GM12878 (cell line): ENCODE measurements at places on chromosomes 16 and 17. TPM values are rescaled to one million over a fixed set of nuclear protein-coding genes. Genes with fewer than 3 reads are reported as not detected.

- no peak for DNase-seq
These were observed 30.5 kb downstream of the TMEM98 start for GRCh38 chr17:32958418-32958817.

The PRAC2 gene
- total RNA-seq, result not detected in 2 replicates

- DNase-seq, result no peak
These were observed 5.9 kb downstream of the AXIN1 start for GRCh38 chr16:346587-346986.

The KRTAP17-1 gene
- total RNA-seq, result not detected in 2 replicates

The EVPL gene
- 0.03 TPM in 2 replicates for total RNA-seq

DNA sequence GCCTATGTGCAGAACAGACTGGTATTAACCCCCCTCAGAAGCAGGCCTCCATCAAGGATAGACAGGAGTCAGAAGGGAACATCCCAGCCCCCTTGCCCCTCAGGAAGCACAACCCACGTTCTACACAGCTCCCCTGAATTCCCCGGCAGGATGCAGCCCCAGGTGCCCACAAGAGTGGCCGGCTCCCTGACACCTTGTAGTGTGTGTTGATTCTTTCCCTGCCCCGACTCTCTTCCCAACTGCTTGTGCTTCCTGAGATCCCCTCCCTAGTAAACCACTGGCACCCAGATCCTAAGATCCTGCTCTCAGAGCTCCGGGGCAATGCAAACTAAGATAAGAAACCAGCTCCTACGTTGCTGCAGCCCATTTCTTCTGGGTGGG lies 34.8 kb upstream of the LITAF start:
- no peak for DNase-seq

The TNFSF12 gene
- total RNA-seq, result 6.7 and 7.0 TPM in 2 replicates

The CDIPT gene
- total RNA-seq, result 31.4 and 34.1 TPM in 2 replicates

- no peak for DNase-seq
These were observed 18.9 kb downstream of the XYLT1 start for GRCh38 chr16:17451843-17452242.

The ALG1 gene
- total RNA-seq, result 26.2 and 26.9 TPM in 2 replicates

DNA sequence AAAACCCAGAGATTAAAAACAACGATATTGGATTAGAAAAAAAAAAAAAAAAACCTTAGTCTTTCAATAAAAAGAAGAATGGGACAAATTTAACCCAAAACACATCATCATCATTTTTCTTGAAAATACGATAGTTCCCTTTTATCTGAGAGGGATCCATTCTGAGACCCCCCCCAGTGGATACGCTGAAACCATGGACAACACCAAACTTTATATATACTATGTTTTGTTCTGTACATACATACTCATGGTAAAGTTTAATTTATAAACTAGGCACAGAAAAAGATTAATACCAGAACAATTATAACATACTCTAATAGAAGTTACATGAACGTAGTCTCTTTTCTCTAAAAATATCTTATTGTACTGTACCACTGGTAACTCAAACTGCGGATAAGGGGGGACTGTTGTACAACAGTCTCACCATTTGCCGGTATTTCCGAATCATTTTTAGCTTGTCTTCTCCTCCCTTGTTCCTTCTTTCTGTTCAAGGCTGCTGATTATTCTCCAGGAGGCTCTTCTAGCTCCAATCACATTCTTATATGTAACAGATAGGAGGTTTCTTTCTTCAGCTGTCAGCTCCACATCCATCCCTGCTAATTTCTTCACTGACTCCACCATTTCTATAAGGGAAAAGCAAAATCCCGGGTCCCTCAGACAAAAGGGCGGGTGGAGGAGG lies 37.0 kb downstream of the RNF135 start:
- no peak for DNase-seq

- DNase-seq, result no peak
These were observed 18.6 kb downstream of the C1QTNF1 start for GRCh38 chr17:79042421-79043190.

- DNase-seq, result no peak
These were observed 134.9 kb downstream of the NLK start for GRCh38 chr17:28177351-28177750.

The ZNF624 gene
- total RNA-seq, result 1.8 and 3.0 TPM in 2 replicates

DNA sequence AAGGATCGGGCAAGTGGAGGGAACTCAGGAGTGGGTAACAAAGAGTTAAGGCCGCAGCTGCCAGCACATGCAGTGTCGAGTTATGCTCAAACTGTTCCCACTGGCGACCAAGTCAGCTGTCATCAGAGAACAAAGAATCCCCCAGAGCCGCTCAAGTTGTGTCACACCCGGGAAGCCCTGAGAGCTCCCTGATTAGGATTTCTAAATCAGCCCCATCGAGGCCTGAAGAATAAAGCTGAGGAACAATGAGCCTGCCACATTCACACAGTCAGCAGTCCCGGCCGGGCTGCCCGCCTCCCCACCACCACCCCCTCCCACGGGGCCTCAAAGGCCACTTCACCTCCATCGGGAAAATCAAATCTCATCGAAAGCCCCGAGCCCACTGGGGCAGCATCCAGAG lies 84.5 kb downstream of the SOX9 start:
- DNase-seq, result no peak

- no peak for DNase-seq
These were observed 7.7 kb downstream of the GINS3 start for GRCh38 chr16:58399718-58400633.

DNA sequence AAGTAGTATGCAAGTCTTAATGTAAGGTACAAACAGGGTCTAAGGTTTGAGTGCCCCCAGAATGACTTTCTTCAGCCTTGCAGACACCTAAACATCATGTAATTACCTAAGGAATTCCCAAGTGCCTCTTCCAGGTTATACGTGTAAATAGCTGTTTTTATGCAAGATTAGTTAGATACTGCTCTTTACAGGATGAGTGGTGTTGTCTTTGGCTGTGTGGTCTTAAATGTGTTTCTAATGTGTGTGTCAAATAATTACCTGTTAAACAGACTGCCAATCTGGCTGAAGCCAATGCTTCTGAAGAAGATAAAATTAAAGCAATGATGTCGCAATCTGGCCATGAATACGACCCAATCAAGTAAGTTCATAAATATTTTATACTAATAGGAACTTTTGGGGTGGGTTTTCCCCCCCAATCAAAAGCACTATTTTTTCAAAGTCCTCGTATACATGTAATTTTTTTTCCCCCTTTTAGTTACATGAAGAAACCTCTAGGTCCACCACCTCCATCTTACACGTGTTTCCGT lies 16.0 kb downstream of the RBBP6 start:
- no peak for DNase-seq

DNA sequence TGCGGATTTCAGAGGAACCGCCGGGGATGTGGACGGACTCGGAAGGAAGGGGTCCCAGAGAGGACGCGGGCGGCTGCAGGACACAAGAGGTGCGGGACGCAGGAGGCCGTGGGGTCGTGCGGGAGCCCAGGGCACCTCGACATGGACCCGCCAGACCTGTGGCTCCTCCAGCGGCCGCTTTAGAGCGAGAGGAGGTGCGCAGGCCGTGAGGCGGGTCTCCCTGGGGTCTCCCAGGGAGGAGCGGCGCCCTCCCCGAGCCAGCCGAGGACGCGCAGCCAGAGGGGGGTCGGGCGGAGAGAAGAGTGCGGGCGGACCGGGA lies 6.8 kb upstream of the FLYWCH1 start:
- DNase-seq, result no peak

DNA sequence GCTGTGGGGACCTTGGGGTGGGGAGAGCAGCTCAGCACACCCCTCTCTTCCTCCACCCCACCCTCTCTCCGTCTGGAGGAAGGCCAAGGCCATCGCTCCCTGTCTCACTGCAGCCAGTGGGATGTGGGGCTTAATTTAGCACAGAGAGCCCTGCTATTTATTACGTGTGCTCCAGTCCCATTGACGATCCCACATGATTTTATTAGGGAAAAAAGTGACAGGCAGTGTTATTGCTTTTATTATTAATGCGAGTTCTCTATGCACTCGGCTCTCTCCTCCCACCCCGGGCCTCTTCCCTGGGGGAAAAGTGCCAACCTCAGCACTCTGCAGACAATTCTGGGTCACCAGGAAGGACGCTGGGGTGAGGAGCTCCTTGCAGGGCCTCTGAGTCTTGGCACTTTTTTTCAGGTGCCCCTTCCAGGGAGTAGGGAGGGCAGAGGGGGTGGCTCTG lies 57.3 kb downstream of the MGAT5B start:
- no peak for DNase-seq

The MRPS7 gene
- 88.4 and 89.2 TPM in 2 replicates for total RNA-seq

GRCh38 chr16:80664786-80665185 lies 124.0 kb downstream of the DYNLRB2 start:
- no peak for DNase-seq

- no peak for DNase-seq
These were observed 7.7 kb upstream of the C16orf54 start for GRCh38 chr16:29753516-29753915.

DNA sequence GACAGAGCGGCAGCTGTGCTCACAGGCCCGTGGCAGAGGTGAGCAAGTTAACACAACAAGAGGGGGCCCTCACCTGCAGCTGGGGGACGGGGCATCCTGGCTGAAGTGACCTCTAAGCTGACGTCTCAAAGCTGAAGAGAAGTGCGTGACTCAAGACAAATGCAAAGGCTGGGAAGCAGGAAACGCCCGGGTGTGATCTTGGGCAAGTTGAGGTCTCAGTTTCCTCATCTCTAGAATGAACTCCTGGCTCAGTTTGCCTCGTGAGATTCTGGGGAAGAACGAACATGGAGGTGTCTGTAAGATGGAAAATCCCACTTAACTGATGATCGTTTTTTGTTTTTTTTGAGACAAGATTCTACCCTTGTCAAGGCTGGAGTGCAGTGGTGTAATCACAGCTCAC lies 40.1 kb upstream of the C1QL1 start:
- no peak for DNase-seq

DNA sequence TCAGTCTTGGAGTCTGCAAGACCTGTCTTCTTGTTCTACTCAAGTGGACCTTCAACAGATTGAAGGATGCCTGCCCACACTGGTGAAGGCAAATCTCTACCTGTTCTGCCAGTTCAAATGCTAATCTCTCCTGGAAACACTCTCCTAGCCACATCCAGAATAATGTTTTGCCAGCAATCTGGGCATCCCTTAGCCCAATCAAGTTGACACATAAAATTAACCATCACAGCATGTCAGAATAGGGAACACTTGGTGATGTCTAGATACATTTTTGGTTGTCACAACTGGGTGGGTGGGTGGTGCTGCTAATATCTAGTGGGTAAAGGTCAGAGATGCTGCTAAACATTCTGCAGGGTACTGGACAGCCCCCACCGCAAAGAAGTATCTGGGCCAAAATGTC lies 744.9 kb upstream of the SOX9 start:
- DNase-seq, result no peak

The NOXO1 gene
- total RNA-seq, result 0.26 and 0.40 TPM in 2 replicates

GRCh38 chr16:88718178-88718577 lies 11.9 kb downstream of the CTU2 start:
- no peak for DNase-seq

DNA sequence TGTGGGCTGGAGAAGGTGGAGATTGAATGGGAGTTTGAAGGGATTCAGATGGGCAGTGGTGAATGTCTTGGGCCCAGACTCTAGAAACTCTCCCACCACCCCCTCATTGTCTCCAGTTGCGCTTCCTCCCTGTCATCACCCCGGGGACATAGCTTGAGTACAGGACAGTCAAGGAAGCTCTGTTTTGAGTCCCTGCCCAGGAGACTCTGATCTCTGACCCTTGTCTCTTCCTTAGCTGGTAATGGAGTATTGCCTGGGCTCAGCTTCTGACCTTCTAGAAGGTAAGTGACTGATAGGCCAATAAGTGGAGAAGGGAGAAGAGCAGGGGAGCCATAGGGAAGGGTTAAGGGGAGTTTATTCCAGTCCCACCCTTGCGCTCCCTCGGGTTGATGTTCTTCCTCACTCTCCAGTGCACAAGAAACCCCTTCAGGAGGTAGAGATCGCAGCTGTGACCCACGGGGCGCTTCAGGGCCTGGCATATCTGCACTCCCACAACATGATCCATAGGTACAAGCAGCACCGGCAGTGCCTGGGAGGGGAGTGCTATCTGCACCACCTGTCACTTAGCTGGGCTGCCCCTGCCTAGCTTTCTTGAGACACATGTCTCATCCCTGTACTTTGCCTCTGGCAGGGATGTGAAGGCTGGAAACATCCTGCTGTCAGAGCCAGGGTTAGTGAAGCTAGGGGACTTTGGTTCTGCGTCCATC lies 5.0 kb downstream of the TAOK2 start:
- no peak for DNase-seq

- no peak for DNase-seq
These were observed 2.0 kb upstream of the DUXB start for GRCh38 chr16:75703306-75703705.

- peak; percentile 94 for DNase-seq
These were observed 301.9 kb downstream of the SOX9 start for GRCh38 chr17:72422505-72423285.

DNA sequence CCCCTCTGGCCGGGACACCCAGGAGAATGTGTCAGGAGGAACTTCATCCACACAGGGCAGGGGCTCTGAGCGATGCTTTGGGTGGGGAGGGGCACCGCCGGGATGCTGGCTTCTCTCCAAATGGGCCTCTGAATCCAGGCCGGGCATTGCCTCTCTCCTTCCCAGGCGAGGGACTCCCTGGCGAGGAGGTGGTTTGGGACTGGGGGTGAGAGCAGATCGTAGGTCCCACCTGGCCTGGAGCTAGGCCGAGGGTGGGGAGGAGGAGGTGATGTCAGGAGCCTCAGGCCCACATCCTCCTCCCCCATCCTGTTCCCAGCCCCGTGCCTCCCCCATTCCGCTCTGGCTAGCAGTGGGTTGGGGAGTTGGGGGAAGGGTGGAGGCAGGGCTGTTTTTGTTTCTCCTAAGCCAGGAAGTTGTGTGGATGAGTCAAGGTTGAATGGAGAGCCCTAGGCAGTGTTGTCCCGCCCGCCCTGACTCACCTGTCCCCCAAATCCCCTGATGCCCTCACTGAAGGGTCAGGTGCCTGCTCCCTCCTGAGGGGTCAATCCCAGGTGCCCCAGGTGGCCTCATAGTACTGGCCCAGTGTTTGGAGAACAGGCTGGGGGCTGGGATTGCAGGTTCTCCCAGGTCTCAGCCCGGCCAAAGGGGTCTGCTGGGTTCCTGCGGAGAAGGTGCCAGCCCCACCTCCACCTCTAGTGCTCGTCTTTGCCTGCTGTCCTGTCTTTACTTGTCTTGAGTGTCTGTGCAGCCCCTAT lies 2.8 kb downstream of the GRB7 start:
- no peak for DNase-seq
